ENCODE measurements at places on chromosomes 13 and 19. TPM values are rescaled to one million over a fixed set of nuclear protein-coding genes. Genes with fewer than 3 reads are reported as not detected.

DNA sequence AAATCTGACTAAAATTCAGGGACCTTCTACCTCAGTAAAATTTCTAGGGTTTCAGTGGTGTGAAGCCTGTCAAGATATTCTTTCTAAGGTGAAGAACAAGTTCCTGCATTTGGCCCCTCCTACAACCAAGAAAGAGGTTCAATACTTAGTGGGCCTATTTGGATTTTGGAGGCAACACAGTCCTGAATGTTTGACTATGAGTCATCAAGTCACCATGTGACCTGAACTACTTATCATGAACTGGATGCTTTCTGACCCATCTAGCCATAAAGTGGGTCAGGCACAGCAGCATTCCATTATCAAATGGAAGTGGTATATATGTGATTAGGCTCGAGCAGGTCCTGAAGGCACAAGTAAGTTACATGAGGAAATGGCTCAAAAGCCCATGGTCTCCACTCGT is 163.0 kb upstream of the IRS2 start:
- DNase-seq, result no peak
- H3K36me3 ChIP-seq, result no peaks in the 10 kb centered on the region
- H3K27ac ChIP-seq, result no peak overlapping the region
- H3K4me3 ChIP-seq, result no peak overlapping the region
- no peaks in the 10 kb centered on the region for H3K4me1 ChIP-seq

DNA sequence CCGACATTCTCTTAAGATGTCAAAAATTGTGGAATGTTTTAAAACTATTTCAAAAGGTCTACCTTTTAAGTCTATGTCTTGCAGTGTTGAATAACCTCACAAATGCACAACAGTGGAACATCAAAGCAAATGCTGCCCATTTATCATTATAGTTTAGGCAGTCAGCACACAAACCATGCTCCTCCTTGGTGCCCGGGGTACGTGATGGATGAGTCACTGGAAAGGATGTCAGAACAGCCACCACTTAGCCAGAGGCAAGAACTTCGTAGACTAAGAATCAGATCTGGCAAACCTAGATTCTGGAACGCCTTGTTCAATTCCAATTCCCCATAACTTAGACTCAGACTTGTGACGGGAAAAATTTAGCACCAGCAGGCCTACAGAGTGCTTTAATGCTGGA is 343.6 kb downstream of the FGF9 start:
- no peak overlapping the region for H3K4me3 ChIP-seq
- no peak overlapping the region for H3K27ac ChIP-seq
- no peaks in the 10 kb centered on the region for H3K36me3 ChIP-seq
- H3K27me3 ChIP-seq, result no peaks in the 10 kb centered on the region
- H3K4me1 ChIP-seq, result no peaks in the 10 kb centered on the region

DNA sequence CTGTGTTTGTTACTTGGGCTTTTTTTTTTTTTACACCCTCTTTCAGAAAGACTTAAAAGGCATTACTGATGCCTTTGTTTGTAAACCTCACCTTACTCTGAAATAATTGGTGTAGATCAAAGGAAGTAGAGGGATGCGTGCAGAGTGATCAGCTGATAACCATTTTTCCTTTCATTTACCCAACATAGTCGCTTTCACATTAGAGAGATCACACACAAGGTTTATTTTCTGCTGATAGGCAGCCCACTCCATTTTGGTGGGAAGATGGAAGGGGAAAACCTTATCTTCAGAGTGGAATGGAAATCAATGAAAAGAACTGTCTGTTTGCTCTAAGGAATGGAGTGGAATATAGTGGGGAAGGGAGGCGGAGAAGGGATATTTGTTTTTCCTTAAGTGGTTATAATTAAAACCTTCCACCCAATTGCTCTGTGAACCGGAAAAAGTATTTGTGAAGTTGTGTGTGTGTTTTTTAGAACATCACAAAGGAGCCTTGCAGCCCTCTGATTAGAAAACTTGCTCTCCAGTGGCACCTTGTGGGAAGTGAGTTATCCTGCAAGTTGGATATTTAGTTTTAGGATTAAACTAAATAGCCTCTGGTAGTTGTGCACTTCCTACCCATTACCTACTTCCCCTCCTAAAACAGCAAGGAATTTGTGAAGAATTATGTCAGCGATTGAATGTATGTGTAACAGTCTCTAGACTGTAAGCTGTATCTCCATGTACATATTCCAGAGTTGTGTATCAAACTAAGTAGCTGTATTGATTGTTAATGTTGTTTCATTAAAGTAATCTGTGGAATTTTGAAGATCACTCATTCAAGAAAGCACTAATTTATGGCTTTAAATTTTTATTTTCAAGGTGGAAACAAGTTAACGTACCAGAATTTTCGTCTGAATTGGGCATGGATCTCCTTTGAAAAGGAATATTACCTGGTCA is 76.8 kb downstream of the FREM2 start:
- DNase-seq, result no peak
- H3K27ac ChIP-seq, result peak overlapping the region; percentile 49
- H3K4me1 ChIP-seq, result no peaks in the 10 kb centered on the region
- peak overlapping the region; percentile 8 for H3K4me3 ChIP-seq
- no peaks in the 10 kb centered on the region for H3K36me3 ChIP-seq

The SYNE4 gene
- total RNA-seq, result 8.1 TPM

GRCh38 chr13:43728421-43728820 is 58.4 kb downstream of the ENOX1 start:
- no peaks in the 10 kb centered on the region for H3K27me3 ChIP-seq
- no peak overlapping the region for H3K4me3 ChIP-seq
- H3K36me3 ChIP-seq, result no peaks in the 10 kb centered on the region
- DNase-seq, result no peak

DNA sequence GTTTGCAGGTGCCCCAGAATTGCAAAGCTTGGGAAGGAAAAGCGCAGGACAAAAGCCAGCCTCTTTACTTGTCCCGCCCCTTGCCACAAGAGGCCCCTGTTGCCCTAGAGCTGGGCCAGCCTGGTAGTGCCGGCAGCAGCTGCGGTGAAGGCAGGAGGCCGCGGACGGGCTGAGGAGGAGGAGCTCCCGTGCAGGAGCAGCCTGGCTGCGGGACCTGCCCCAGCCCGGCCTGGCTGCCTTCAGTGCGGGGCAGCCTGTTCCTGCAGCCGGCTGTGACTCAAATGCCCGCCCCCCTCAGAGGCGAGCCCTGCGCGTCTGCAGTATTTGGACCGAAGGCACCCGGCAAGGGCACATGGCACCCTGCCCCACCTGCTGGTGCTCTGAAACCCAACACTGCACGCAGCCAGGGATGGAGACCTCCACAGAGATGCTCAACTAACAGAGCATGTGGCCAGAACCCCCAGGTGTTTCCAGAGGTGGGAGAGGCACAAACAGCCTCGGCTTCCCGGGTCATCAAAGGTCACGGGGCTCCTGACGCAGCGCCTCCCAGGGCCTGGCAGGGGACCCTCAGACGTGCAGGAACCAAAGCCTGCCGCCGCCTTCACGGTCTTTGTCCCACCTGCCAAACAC is 29.7 kb downstream of the NAXD start:
- peak; percentile 84 for DNase-seq
- no peak overlapping the region for H3K27ac ChIP-seq
- no peak overlapping the region for H3K4me3 ChIP-seq

DNA sequence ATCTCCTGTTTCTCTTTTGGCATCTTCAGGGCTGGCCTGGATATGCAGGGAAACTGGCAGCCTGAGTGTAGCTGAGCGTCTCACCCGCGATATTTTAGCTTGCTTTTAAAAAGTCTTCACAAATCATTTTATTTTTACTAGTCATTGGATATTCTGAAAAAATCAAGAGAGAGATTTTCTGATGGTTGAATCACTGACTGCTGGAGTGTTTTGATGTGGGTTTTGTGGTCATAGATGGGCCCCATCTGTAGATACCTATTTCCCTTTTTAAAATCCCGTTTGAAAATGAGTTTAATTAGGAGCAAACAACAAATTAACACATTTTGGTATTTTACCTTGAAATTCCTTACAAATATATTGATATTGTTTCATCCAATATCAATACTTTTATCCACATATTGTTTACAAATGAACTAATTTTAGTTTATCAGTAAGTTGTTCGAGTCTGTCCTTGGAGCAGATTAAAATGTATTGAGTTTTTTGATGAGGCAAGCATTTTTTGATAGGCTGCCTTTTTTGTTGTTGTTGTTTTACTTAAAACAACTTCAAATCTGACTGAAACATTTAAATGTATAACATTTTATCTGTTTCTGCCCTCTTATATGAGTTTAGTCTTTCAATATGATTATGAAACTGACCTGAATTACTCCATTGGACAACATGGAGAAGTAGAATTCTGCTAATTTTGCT is 21.5 kb upstream of the OXGR1 start:
- DNase-seq, result no peak
- H3K4me1 ChIP-seq, result no peaks in the 10 kb centered on the region
- no peaks in the 10 kb centered on the region for H3K27me3 ChIP-seq
- H3K36me3 ChIP-seq, result no peaks in the 10 kb centered on the region
- H3K4me3 ChIP-seq, result no peak overlapping the region

DNA sequence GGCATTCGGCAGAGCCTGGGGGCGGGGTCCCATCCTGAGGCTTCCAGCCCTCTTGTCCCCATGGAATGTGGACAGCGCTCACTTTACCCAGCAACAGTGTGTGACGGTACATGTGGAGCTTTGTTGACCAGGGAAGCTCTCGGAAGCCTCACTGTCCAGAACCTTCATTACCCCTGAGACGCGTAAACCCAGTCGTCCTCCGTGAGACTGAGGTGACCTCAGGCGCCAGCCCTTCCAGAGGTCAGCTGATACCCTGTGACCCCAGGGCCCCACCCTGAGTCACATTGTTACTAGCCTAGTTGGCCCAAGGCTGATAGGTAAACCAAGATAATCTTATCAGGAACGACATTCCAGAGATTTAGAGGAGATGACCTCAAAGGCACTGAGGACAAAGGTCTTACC is 10.2 kb upstream of the TMEM160 start:
- no peak overlapping the region for H3K4me3 ChIP-seq
- no peaks in the 10 kb centered on the region for H3K4me1 ChIP-seq
- H3K27me3 ChIP-seq, result no peaks in the 10 kb centered on the region
- no peaks in the 10 kb centered on the region for H3K36me3 ChIP-seq
- no peak overlapping the region for H3K27ac ChIP-seq
- no peak for DNase-seq

- peak; percentile 72 for DNase-seq
- H3K36me3 ChIP-seq, result no peaks in the 10 kb centered on the region
Observed at GRCh38 chr19:5719274-5719960, 529 bp downstream of the LONP1 start.

- no peaks in the 10 kb centered on the region for H3K4me1 ChIP-seq
- DNase-seq, result no peak
- H3K36me3 ChIP-seq, result no peaks in the 10 kb centered on the region
- H3K27me3 ChIP-seq, result no peaks in the 10 kb centered on the region
- no peak overlapping the region for H3K4me3 ChIP-seq
Observed at GRCh38 chr13:43608400-43609137, 178.2 kb downstream of the ENOX1 start.

The DPRX gene
- total RNA-seq, result not detected

DNA sequence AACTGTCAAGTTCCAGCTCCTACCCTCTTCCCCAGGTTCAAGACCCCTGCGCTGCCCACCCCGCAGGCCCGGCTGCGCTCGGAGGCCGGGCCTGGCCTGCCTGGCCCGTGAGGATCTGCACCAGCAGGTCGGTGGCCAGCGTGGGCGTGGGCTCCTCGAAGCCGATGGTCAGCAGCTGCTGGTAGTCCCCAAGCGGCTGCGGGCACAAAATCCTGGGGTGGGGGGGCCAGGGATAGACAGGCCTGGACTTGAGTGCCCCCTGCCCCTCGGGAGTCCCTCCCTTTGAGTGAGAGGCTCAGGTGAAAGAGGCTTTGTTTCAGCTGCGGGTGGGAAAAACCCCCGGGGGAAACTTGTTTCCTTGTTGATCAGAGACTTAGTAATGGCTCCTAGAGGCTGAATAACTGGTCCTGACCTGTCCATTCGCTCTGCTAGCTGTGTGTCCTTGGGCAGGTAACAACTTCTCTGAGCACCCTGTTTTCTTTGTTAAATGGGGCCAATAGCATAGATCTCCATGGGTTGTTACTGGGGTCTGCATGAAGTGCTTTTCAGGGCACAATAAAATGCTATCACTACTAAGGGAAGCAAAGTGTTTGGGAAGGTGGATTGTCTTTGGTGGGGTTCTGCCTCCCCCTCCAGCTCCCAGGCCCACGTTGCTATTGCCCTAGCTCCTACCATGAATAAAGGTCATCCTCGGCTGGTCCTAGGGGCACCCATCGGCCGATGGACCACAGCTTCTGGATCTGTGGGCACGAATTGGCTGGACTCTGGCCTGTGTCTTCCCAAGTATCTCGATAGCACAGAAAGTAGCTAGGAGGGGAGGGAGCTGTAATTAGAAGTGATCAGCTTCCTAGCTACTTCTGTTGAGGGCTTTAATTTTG is 3.5 kb downstream of the C19orf67 start:
- H3K4me3 ChIP-seq, result peak overlapping the region; percentile 91
- H3K36me3 ChIP-seq, result no peaks in the 10 kb centered on the region
- peak overlapping the region; percentile 93 for H3K27ac ChIP-seq
- H3K27me3 ChIP-seq, result no peaks in the 10 kb centered on the region

DNA sequence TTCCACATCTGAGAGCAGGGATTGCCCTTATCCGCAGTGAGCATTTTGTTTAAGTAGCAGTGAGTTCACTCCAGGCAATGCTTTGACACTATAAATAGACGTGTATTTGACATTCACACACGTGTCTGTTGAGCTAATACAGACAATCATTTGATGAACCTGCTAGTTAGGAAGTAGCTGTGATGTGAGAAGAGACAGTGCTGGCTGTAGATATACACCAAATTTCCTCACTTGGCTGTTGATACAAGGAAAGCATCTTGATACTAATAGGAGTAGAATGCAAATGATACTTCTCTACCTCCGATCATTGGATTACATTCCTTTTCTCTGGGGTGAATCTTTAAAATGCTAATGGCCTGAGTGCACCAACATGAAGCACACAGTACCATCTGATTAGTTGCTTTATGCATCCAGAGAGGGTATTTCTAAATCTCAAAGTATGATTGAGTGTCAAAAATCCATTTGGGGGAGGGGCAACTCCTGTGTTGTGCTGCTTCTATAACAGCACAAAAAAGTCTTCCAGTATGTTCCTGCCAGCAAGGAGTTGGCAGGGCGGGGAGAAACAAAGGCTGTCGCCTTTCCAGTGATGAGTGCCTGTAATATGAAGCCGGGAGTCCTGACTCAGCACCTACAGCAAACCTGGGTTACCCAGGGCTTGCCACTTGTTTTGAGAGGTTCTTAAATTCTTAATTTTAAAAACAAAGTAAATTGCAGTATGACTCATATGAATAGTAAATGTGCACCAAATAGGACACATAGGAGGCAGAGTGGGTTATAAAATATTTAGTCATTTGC is 7.0 kb downstream of the CUL4A start:
- H3K27ac ChIP-seq, result peak overlapping the region; percentile 36
- no peaks in the 10 kb centered on the region for H3K27me3 ChIP-seq
- peak; percentile 74 for DNase-seq
- peaks cover 34% of the 10 kb centered on the region for H3K36me3 ChIP-seq

The BAX gene
- 127 TPM for total RNA-seq

- no peak overlapping the region for H3K27ac ChIP-seq
- no peaks in the 10 kb centered on the region for H3K27me3 ChIP-seq
- H3K36me3 ChIP-seq, result no peaks in the 10 kb centered on the region
- no peak for DNase-seq
- H3K4me3 ChIP-seq, result no peak overlapping the region
Observed at GRCh38 chr13:21426238-21426637, 32.9 kb downstream of the ZDHHC20 start.
